ENCODE measurements at places on chromosomes 5 and 9.

DNA sequence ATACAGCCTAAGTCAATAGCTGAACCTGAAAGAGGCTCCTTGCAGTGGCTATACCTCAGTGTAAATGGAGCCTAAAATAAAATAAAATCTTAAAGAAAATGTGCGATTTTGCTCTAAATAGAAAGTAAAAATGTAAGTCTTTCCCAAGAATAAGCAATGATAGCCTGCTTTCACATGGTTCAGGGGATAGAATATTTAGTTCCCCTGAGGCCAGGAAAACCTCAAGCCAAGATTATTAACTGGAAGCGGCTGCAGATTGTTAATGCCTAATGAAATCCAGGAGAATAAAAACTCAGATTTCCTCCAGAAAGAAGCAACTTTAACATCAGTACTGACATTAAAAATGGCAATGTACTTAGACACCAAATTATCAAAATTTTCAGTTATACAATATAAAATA is 463.7 kb downstream of the CYLC2 start:
- DNase-seq, result no peak

DNA sequence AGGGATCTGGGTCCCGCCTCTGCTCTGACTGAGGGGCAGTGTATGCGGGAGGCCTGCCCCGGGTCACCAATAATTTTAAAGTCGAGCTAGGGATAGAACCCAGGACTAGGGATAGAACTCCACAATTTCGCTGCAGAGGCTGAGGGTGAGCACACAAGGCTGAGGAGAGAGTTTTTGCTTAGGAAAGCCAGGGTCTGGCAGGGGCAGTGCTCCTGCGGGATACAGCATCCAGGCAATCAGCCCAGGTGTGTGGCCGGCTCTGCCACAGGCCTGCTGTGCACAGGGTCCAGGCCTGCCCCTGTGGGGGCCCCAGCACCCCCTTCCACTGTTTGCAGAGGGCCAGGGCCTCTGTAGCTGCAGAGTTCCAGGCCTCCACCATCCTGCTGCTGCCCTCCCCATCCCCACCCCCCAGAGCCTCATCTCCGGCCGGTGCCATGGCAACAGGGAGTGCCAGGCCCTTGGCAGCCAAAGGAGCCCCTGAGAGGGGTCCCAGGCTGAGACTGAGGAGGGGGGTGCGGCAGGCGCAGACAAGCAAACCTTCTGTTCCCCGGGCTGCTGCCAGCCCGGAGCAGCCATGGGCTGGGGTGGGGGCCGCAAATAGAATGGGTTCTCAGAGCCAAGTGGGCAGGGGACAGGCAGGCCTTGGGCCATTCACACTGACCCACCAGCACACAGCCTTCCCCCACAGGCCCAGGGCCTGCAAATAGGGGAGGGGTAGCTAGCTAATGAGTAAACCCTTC is 8.6 kb downstream of the PDGFRB start:
- DNase-seq, result no peak

- no peak for DNase-seq
Observed at GRCh38 chr5:135039271-135040033, 5.4 kb upstream of the PITX1 start.

DNA sequence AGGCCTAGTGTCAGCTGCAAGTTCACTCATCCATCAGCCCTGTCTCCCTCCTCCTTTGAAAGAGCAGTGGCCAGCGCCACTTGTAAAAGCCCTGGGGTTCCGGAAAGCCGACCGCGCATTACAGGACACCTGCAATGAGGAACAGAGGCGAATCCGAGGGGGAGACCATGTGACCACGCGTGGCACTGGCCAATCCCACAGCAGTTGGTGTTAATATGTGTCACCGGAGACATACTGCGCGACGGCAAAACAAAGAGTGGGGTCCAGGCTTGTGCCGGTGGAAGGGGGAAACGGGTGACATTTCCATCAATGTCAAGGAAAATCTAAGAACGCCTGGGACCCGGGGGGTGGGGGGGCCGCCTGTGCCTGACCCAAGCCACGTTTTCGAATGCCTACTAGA is 480.8 kb downstream of the SPATA31A7 start:
- DNase-seq, result no peak

GRCh38 chr9:105051897-105052296 is 123.9 kb upstream of the ABCA1 start:
- no peak for DNase-seq

- peak; percentile 40 for DNase-seq
Observed at GRCh38 chr5:146878476-146879172, at the start of gene PPP2R2B. Gene PPP2R2B (minus strand): TSS chr5:146878757.

GRCh38 chr5:122447879-122448278 is 135.8 kb downstream of the SNCAIP start:
- DNase-seq, result no peak

DNA sequence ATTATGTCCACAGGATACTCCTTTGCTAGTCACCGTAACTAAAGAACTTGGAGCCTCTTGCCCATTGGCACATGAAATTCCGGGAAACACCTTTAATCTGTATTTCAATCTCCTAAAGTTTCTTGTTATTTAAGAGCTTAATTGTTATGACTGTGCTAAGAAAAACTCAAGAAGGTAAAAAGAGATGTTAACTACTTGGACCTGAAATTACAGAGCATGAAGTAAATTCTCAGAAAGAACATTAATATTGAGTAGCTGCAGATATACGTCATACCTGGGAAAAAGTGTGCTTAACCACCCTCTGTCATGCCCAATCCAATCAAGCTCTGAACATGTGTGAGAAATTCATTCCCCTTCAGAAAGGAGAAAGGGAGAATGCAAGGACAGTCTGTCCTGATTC is 394.9 kb upstream of the PTGER4 start:
- DNase-seq, result no peak

DNA sequence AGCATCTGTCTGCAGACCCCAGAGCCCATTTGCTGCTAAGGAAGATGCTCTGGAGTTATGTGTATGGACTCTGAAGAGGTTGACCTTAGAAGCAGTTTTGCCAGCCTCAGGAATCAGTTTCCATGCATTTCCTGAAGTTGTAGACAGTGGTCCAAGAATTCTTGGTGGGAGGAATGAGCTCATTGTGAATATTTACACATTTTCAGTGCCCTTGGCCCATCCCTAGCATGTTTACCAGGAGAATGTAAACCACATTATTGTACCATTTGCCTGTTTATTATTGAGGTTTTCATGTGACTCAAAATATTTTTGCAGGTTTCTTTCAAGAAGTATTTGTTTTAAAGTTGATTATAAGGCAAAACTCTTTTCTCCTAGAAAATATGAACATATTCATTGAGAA is 93.8 kb downstream of the NXNL2 start:
- DNase-seq, result no peak

DNA sequence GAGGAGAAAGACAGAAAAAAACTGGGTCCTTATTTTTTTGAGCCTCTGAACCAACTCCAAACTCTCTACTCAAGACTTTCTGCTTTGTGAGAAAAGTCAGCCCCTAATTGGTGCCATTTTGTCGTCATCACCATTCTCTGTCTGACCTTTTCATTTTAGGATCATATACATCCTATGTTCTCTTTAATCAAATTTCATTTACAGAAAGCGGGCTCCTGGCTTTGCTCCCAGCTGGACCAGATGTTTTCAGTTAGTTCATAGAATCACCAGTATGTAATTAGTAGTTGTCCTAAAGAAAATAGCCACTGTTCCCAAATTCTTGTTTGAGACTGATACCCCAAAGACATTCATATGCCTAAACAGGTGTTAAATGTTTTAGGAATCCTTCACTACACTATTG is 28.6 kb upstream of the SLCO4C1 start:
- DNase-seq, result no peak

- DNase-seq, result no peak
Observed at GRCh38 chr9:91191411-91192380, 170.0 kb downstream of the AUH start.

GRCh38 chr5:61790678-61791077 is 458.6 kb downstream of the ZSWIM6 start:
- DNase-seq, result no peak

- DNase-seq, result no peak
Observed at GRCh38 chr5:71836559-71837112, 117.6 kb downstream of the CARTPT start.

GRCh38 chr9:136634904-136635303 is 27.8 kb upstream of the EGFL7 start:
- no peak for DNase-seq

- DNase-seq, result no peak
Observed at GRCh38 chr5:150116667-150117400, 30.5 kb upstream of the CSF1R start.

- no peak for DNase-seq
Observed at GRCh38 chr9:34375901-34376595, 650 bp downstream of the MYORG start.

All from progenitor cell of endocrine pancreas (in vitro differentiated cells).